Neural crest cell (in vitro differentiated cells): ENCODE measurements at places on chromosomes 5 and 9.

GRCh38 chr9:134063088-134063570 lies 4.7 kb downstream of the BRD3 start:
- H3K36me3 ChIP-seq: no peaks in the 10 kb centered on the region
- peaks cover 32% of the 10 kb centered on the region for H3K4me1 ChIP-seq
- H3K4me3 ChIP-seq: peak overlapping the region; percentile 59
- no peaks in the 10 kb centered on the region for H3K27me3 ChIP-seq

- peak overlapping the region; percentile 20 for H3K4me3 ChIP-seq
- peaks cover 18% of the 10 kb centered on the region for H3K36me3 ChIP-seq
- peaks cover 63% of the 10 kb centered on the region for H3K4me1 ChIP-seq
- no peaks in the 10 kb centered on the region for H3K27me3 ChIP-seq
- no peak overlapping the region for H3K27ac ChIP-seq
Observed at GRCh38 chr5:124634228-124634739, 112.2 kb downstream of the ZNF608 start.

DNA sequence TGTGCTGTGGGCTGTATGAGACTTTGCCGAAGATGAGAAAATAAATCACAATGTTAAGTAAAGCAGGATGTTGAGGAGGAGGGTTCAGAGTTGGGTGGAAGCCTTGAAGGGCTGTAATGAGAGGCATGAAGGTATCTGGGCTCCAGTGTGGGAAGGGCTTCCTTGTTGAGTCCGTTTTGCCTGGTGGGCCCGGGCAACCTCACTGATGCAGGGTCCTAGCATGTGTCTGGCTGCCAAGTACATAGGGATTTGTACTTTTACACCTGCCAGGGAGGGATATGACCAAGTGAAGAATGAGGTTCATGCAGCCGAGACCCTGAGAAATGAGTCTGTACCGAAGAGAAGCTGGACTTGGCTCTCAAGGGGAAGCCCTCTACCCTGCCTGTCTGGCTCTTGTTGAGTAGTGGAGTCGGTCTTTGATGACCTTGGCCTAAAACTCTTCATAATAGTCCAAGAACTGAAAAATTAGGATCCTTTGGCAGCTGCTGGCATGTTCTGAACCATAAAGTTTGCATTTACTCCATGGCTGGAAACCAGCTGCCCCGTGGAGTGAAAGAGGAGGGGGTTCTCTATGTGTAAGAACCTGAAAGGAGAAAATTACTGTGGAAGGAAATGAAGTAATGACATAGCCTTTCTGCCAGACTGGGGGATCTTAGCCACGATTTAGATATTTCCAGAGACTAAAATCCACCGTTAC lies 59.0 kb upstream of the DPYSL3 start:
- H3K4me3 ChIP-seq: no peak overlapping the region
- H3K27me3 ChIP-seq: no peaks in the 10 kb centered on the region
- H3K27ac ChIP-seq: no peak overlapping the region
- DNase-seq: no peak

GRCh38 chr9:6051511-6051950 lies 36.1 kb upstream of the RANBP6 start:
- no peak overlapping the region for H3K27ac ChIP-seq
- no peaks in the 10 kb centered on the region for H3K4me1 ChIP-seq
- peaks cover 22% of the 10 kb centered on the region for H3K27me3 ChIP-seq
- H3K36me3 ChIP-seq: no peaks in the 10 kb centered on the region
- DNase-seq: no peak

GRCh38 chr9:121156263-121156731 lies 45.4 kb downstream of the RAB14 start:
- H3K27ac ChIP-seq: no peak overlapping the region
- H3K27me3 ChIP-seq: no peaks in the 10 kb centered on the region
- DNase-seq: no peak
- no peaks in the 10 kb centered on the region for H3K4me1 ChIP-seq

- H3K27ac ChIP-seq: no peak overlapping the region
- no peaks in the 10 kb centered on the region for H3K27me3 ChIP-seq
- no peak overlapping the region for H3K4me3 ChIP-seq
- peaks cover 11% of the 10 kb centered on the region for H3K4me1 ChIP-seq
Observed at GRCh38 chr9:13149454-13149853, 130.0 kb downstream of the MPDZ start.

DNA sequence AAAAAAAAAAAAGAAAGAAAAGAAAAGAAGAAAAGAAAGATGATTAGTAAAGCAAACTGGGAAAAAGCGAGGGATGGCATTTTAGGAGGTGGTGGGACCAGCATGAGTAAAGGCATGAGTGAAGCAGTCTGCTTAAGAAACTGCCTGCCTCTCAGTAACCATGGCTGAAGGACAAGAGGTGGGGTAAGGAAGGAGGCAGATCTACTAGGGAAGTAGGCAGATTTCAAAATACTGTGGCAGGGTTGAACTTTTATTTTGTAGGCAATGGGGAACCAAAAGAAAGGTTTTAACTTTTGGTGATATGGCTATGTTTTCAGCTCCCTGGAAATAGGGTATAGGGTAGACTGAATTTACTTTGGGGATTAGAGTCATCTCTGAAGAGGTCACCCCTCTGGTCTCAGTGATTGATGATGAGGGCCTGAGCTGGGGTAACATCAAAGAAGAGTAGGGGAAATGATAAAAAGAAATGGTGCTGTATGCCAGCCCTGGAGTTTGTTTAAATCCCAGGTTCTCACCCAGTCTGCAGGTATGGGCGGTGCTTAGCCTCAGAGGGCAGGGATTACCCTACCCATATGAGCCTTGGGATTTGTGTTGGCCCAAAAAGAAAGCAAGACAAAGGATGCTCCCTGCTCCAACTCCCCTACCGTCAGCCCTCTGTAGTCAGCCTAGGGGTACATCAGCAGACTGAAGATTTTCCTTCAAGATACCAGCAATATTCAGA lies 316.2 kb downstream of the CWC27 start:
- no peak overlapping the region for H3K4me3 ChIP-seq
- H3K27me3 ChIP-seq: no peaks in the 10 kb centered on the region
- no peak overlapping the region for H3K27ac ChIP-seq
- no peaks in the 10 kb centered on the region for H3K36me3 ChIP-seq
- peaks cover 22% of the 10 kb centered on the region for H3K4me1 ChIP-seq

GRCh38 chr9:93301911-93302541 lies 118.1 kb downstream of the WNK2 start:
- DNase-seq: no peak
- no peak overlapping the region for H3K4me3 ChIP-seq
- no peaks in the 10 kb centered on the region for H3K36me3 ChIP-seq

DNA sequence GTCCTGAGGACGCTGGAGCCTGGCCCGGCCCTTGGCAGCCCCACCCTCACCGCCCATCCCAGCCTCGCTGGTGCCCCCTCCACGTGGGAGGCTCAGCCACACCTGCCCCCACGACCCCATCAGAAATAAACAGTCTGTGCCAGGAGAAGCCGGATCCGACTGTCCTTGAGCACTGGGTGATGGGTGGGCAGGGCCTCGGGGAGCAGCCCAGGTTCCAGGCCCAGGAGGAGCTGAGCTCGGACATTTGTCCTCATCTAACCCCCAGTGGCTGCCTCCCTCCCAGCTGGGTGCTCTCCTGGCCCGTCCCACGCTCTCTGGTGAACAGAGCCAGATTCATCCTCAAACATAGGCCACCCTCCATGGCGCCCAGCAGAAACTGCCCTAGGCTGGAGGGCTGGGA lies 4.6 kb upstream of the PTGDS start:
- no peaks in the 10 kb centered on the region for H3K4me1 ChIP-seq
- no peak overlapping the region for H3K4me3 ChIP-seq
- H3K36me3 ChIP-seq: no peaks in the 10 kb centered on the region
- peaks cover 7% of the 10 kb centered on the region for H3K27me3 ChIP-seq
- DNase-seq: no peak
